ENCODE measurements at places on chromosomes 12 and 14.

DNA sequence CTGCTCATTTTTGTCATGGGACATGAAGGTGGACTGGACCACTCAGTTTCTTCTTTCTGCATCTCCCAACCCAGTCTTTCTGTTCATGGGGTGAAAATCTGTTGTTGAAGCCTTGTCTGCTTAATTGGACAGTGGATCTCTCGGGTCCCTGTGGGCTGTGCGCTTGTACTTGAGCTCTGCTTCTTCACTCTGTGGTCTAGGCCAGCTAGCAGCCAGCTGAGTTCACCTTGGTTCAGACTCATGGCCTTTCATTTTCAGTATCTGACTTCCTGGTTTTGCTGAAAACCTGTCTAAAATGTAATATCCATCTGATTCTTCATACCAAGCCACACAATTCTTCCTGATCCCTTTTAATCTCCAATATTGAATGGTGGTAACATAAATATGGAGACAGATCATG is 117.2 kb downstream of the LRRK2 start:
- DNase-seq, result no peak

DNA sequence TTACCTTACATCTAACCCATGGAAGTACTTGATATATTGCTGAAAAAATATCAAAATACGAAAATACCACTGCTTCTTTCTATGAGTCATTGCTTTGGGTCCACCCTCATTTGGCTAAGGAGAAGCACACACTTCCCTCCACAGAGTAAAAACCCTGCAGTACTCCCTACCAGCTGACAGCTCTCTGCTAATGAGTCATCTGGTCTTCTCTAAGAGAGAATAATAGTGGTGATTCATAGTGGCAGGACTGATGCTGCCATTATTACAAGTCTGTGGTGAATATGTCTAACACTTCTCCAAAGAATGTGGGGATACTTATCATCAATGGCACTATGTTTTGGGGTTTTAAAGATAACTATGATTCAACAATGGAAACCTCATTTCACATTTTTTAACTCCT is 90.7 kb downstream of the PPFIA2 start:
- no peak for DNase-seq

- no peak for DNase-seq
Observed at GRCh38 chr14:99391671-99392070, 89.0 kb downstream of the SETD3 start.

DNA sequence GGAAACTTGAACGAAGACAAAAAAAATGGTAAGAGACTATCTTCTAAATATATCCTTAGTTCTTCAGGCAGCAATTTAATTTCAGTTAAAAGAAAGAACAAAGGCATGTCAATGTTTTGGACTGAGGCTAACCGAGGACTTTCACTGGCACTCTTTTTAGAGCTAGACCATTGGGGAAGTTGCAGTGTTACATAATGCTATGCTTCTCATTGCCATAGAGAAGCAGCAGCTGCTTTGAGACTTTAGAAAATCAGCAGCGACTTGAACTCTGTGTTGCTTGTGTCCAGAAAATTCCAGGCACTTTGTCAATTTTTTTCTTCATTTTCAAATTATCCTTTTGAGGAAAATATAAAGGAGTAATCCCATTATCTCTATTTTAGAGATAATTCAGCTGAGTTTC is 964.2 kb downstream of the NRXN3 start:
- DNase-seq, result no peak

GRCh38 chr12:30515351-30515750 is 180.3 kb downstream of the IPO8 start:
- no peak for DNase-seq

- no peak for DNase-seq
Observed at GRCh38 chr12:47213396-47213795, 133.6 kb upstream of the AMIGO2 start.

DNA sequence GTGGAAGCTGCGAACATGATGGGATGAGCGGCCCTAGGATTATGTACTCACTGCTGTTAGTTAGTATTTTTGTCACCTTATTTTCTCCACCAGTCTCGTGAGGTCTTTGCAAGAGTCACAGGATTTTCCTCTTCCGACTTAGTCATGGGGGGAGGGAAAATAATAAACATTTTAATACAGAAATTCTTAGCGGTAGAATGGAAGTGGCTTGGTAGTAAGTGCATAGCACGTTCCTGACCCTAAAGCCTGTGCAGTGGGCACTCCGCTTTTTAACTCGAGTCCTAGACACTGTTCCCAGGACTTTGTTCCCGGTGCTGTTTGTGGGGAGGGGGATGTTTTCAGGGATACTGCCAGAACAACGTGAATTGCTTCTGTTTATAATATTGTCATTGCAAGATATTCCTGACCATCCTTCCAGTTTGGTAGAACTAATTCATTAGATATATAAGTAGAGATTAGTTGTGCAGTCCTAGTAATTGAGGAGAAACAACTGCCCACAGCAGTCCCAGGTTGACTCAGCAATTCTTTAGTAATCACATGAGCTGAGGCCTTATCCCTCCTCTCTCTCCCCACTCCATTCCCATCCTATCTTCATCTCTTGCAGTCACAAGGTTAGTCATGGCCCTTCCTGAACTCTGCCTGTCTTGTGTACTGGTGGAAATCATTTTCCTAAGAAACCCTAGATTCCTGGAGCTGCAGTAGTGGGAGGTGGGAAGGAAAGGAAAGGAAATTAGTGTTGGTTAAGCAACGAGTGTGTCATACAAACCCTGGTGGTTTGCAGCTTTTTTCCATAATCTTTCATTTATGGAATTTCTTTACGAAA is 799 bp downstream of the SLC38A6 start:
- no peak for DNase-seq

DNA sequence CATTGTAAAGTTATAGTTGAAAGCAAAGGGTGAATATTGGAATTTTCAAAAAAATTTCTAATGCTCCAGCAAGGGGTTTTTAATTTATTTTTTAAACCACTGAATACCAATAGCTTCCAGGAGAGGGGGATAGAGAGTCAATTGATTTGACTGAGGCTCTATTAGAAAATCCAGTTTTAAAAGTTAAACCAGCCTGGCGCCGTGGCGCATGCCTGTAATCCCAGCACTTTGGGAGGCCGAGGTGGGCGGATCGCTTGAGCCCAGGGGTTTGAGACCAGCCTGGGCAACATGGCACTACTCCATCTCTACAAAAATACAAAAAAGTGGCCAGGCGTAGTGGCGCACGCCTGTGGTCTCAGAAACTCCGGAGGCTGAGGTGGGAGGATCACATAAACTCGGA is 150.1 kb downstream of the SLC38A4 start:
- no peak for DNase-seq

- DNase-seq, result no peak
Observed at GRCh38 chr14:93952829-93953228, 23.5 kb downstream of the ASB2 start.
